ENCODE measurements at places on chromosomes 7 and 10.

DNA sequence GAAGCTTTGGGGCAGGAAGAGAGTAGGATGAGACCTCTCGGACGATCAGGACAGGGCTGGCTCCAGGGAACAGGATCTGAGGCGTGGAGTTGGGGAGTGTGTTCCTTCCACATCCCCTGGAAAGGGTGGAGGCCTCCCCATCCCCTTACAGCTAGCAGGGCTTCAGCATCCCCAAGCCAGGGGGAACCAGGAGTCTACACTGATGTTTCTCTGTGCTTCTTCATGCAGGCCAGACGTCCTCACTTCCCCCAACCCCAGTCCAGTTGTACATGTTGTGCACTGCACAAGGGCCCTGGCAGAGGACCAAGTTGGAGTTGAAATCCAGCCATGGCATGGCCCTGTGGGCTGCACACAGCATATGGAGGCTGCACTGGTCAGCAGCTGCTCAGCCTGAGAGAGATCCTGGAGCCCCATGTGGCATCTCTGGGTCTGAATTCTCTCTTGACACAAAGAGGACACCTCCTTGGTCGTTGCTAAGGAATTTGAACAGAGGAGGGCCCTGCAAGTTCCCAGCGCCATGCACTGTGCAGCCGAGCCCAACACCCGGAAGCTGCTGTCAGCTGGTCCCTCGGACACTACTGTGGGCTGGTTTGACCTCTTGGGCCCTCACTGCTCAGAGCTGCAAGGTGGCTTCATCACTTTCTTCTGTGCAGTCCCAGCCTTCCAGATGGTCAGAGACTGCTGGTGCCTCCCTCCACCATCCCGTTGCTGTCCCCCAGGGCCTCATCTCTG, 181.1 kb downstream of the DNAJB6 start:
- DNase-seq: no peak

DNA sequence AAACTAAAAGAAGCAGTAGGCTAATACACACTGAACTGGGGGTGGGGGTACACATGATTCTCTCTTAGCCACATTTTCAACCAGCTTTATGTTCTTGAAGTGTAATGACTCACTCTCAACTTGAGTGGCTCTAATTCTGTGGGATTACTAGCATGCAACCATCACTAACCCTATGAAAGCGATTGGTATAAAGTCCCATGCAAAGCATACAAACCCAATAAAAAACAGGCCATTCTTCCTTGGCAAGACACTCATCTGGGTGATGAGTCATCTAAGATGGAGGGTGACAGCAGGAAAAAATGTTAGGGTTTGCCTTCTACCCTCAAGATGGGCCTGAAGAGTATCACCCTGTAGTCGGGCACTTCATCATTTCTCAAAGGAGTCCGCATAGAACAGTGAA, 14.9 kb upstream of the PON3 start:
- DNase-seq: no peak

DNA sequence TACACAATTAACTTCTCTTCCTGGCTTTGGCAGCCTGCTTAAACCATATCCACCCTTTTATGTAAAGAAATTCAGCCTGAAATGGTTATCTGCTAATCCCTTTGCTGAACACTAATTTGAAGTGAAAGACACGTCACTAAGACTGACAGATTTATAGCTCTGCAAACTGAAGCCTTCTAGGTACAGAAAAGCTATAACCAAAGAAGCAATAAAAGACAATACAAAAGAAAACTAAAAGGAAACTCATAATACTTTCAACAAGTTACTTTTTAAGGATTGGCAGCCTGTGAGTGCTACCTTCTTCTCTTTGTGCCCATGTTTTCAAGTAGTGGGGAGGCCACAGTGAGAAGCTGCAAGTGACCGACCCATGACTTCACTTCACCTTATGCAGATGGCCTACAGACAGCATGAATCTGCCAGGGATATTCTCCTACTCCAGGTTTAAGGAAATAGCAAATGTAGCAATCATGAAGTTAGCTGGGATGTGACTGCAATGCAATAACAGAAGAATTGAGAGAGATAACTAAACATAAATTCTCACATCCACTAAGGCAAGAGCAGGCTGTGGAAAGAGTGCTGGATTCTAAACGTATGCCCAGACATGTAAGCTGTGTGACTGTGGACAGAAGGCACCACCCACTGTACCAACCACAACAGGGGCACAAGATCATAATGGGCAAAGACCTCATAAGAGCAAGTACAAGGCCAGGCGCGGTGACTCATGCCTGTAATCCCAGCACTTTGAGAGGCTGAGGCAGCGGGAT, 10.7 kb upstream of the SPOCK2 start:
- no peak for DNase-seq

DNA sequence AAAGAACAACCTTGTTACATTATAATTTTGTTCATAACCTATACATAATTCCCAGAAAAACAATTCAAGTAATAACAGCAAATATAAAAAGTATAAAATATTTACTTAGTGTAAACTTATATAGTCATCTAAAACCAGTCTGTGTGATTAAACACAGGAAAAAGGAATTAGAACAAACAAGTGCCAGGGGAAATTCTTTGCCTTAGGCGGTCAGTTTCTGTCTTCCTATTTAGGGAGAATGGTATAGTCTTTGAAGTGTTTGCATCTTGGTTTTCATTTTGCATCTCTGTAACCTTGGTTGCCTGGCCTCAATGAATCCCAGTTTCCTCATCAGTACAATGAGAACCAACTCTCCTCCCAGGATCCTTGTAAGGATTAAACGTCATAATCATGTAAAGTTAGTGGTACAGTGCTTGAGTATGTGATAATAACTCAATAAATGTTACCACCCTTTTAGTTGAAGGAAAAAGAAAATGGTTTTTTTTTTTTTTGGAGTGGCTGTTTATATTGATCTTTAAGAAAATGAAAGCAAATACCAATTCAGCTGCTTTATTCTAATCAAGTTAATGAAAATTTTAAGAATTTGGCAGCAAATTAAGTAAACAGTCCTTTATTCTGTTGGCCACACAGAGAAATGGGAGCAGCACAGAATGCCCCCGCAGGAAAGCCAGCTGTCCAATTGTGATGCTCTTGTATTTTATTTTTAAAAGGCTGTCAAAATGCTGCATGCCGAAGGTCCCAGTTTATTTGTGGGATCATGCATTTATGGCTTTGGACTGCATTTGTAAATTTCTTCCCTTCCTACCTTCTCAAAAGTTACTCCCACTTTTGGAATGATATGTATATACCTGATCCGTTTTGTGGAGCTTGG, 61.8 kb downstream of the SHH start:
- no peak for DNase-seq

DNA sequence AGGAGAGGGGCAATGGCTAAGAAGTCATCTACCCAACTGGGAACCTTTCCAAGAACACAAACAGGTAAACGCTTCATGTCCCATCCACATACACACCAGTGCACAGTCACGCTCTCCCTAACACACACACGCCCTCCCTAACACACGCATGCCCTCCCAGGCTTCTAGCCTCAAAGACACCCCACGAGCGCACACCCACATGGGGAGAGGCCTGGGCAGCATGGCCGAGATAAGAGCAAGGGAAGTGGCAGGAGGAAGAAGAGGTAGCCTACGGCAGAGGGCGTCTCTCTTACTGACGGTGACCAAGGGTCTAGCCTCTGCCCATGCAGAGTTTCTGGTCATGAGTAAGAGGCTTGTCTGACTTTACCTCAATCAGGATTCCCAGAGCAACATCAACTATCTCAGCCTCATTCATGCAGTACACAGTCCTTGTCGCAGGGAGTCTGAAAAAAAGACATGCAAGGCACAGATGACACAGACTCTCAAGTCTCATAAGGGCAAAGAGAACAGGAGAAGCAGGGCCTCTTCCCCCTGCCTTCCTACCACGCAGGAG, 3.1 kb downstream of the CYREN start:
- DNase-seq: no peak

- DNase-seq: no peak
Measured at GRCh38 chr7:74371381-74372341, 82.0 kb upstream of the GTF2IRD1 start.

GRCh38 chr10:113047605-113047962, 97.5 kb downstream of the TCF7L2 start:
- DNase-seq: no peak

GRCh38 chr7:134438946-134439345, 20.0 kb downstream of the AKR1B1 start:
- no peak for DNase-seq

GRCh38 chr10:69391158-69391557, 25.6 kb downstream of the TACR2 start:
- no peak for DNase-seq

DNA sequence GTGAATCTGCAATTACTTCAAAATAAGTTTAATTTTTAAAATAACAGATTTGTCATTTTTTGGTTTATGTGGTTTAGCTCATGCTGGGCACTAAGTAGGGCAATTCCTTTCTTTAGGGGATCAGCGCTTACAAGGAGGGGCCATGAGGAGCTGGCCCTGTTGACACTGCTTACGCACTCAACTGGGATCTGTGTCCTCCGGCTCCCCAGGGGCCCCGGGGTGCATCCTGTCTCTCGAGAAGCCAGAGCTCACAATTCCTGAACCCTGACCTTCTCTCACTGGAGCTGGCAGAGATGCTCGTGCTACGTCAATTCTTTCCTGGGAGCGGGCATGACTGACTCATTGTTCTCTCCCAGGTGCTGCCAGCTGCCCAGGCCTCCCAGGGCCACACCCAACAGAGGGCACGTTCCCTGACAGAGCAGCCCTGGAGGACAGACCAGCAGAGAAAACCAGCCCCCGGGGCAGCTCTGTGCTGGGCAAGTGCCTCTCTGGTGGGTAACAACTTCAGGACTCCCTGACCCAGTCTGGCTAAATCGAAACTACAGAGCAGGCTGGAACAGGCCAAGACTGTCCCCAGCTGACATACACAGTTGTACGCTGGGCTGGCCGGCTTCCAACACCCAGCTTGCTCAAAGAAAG, 36.8 kb downstream of the CTBP2 start:
- DNase-seq: no peak

GRCh38 chr7:21675255-21675654, 132.4 kb downstream of the DNAH11 start:
- DNase-seq: no peak

GRCh38 chr7:39890411-39890810, 59.6 kb upstream of the CDK13 start:
- DNase-seq: no peak

DNA sequence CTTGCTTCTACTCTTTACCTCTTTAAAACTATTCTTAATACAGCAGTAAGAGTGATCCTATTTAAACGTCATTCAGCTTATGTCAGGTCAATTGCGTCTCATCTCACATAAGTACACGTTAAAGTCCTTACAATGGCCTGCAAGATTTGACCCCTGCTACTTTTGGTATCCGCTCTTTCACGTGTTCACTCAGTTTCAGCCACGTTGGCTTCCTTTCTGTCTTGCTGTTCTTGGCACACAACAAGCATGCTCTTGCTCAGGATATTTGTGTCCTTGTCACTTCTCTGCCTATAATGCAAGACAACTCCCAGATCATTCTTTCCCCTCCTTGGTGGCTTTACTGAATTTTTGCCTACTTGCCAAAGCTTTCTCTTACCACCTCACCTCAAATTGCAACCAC, 296.8 kb downstream of the PCLO start:
- DNase-seq: no peak

DNA sequence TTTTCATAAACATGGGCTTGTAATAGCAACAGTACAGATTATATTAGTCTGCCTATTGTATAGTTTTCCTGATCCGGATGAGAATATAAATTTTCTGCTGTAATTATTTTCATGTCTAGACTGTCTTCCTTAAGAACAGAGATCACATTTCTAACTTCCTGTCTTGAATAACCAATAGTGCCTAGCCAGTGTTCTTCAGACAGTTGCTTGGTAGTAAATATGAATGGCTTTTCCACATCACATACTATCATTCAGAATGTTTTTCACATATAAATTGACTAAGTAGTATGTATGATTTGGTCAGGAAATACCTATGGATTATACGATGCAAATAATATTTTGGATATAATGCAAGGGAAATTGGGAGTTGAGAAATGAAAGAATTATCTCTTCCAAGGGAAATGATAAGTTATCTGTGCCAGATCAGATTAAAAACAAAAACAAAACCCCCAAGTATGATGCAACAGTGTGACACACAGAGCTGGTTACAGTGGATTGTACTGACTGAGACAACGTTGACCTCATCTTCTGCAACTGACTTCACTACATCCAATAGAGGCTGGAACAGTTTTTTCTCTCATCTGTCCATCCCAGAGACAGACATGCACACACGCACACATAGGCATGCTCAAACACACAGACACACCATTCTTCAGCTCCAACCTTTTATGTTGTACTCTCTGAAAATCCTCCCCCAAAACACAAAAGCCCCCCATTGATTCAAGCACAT, 16.4 kb downstream of the ITGA8 start:
- DNase-seq: no peak

DNA sequence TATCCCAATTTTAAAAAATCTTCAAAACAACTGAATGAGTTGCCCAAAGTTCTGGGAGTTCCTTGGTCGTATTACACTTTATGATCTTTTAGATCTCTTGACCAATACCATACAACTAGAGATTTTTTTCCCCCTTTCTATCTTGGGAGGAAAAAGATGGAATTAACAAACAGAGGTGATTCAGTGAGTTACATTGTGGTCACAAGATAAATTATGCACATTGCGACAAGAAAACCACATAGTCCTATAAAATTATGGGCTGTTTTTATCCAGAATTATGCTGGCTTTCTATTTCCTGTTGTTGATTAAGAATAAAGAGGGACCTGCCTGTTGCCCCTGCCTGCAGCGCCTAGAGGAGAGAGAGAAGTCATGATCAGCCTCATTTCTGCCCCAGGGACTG, 8.2 kb upstream of the SGPL1 start:
- DNase-seq: no peak

GRCh38 chr7:101365956-101366355, 3.3 kb downstream of the COL26A1 start:
- no peak for DNase-seq

DNA sequence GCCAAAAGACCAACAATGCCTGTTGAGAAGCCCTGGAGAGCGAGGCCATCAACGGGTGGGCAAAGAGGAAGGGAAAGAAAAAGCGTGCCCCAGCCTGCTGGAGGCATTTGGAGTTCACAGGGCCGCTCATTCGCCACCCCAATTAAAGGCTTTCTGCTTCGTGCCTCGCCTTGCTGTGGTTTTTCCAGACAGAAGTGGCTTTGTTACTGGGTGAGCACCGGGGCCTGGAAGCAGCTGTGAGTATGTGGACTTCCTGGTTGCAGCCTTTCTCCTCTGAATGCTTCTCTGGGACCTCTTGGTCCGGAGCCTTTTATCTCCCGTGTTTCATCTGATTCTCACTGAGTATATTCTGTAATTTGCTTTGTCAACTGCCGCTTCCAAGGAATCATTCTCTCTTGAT, 118.1 kb upstream of the EGR2 start:
- DNase-seq: no peak

All from stimulated activated CD4-positive, alpha-beta T cell treated with anti-CD3 and anti-CD28 coated beads, Interleukin-4, amount 100 ng/mL, for 48 hours (primary cell).